HFFc6 (cell line): ENCODE measurements at places on chromosomes 2 and 18. TPM values are rescaled to one million over a fixed set of nuclear protein-coding genes. Genes with fewer than 3 reads are reported as not detected.

DNA sequence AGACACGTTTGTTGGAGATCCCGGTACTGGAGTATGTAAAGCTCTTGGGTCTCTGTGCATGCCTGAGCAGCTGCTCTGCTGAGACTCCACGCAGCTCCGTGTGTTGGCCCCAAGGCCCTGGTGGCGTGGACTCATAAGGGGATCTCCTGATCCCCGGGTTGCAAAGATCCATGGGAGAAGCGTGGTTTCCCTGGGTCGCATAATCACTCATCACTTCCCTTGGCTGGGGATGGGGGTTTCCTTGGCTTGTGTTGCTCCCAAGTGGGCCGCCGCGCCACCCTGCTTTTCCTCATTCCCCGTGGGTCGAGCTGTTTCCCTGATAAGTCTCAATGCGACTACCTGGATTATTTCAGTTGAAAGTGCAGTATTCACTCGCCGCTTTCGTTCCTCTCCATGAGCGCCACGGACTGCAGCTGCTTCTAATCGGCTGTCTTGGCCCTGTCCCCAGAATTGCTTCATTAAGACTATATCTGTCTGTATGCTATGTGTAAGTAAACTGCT is 76.0 kb downstream of the EPC2 start:
- DNase-seq, result no peak
- peaks cover 29% of the 10 kb centered on the region for H3K36me3 ChIP-seq
- peaks cover 2% of the 10 kb centered on the region for H3K27me3 ChIP-seq
- no peak overlapping the region for H3K4me3 ChIP-seq
- H3K27ac ChIP-seq, result no peak overlapping the region

DNA sequence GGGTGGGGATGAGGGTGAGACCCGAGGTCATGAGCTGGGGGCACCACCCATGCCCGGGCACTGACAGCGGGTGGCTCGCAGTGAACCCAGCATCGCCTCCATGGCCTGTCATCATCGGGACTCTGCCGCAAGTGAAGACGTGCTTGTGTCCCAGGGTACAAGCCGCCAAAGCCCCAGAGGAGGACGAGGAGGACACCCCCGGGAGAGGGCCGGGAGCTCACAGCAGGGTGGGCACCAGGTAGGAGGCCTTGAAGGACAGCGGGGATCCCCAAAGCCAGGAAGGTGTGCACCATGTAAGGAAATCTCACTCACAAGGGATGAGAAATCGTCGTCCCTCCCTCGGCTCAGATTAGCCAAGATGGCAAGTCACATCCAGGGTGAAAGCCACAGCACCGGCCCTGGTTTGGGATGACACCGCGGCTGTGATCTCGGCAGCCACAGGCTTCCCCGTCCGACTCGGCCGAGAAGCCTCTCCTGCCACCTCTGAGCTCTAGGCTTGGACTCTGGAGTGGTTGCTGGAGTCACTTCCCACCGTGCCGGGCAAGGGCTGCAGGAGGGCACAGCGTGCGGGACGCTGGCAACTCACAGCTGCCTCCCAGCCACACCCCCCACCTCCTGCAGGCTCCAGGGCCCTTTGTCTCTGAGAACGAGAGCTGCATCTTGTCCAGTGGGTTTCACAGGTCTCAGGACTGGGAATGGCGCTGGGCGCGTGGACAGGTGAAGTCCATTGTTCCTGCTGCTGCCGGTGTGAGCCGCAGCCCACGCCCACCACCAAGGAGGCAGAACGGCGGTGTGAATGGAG is 81.6 kb upstream of the CTDP1 start:
- H3K4me1 ChIP-seq, result no peaks in the 10 kb centered on the region
- H3K27me3 ChIP-seq, result peaks cover 34% of the 10 kb centered on the region
- H3K4me3 ChIP-seq, result no peak overlapping the region

- H3K36me3 ChIP-seq, result peaks cover 10% of the 10 kb centered on the region; the same call in 1 of the 2 replicates
- peaks cover 3% of the 10 kb centered on the region; the same call in 1 of the 2 replicates for H3K27me3 ChIP-seq
- peak overlapping the region; percentile 92 for H3K27ac ChIP-seq
- peak overlapping the region; percentile 74 for H3K4me3 ChIP-seq
These were observed 18.2 kb downstream of the NRP2 start for GRCh38 chr2:205700331-205701132.

The CNGA3 gene
- total RNA-seq, result 0.11 to 0.78 TPM (median 0.52 TPM) in 3 replicates

The DPP10 gene
- total RNA-seq, result not detected in 3 replicates

The POMC gene
- total RNA-seq, result not detected in 3 replicates

GRCh38 chr18:13048061-13048595 is 57.0 kb downstream of the CEP192 start:
- peaks cover 61% of the 10 kb centered on the region for H3K36me3 ChIP-seq
- H3K27ac ChIP-seq, result no peak overlapping the region
- peaks cover 8% of the 10 kb centered on the region for H3K4me1 ChIP-seq
- no peaks in the 10 kb centered on the region for H3K27me3 ChIP-seq
- H3K4me3 ChIP-seq, result no peak overlapping the region

DNA sequence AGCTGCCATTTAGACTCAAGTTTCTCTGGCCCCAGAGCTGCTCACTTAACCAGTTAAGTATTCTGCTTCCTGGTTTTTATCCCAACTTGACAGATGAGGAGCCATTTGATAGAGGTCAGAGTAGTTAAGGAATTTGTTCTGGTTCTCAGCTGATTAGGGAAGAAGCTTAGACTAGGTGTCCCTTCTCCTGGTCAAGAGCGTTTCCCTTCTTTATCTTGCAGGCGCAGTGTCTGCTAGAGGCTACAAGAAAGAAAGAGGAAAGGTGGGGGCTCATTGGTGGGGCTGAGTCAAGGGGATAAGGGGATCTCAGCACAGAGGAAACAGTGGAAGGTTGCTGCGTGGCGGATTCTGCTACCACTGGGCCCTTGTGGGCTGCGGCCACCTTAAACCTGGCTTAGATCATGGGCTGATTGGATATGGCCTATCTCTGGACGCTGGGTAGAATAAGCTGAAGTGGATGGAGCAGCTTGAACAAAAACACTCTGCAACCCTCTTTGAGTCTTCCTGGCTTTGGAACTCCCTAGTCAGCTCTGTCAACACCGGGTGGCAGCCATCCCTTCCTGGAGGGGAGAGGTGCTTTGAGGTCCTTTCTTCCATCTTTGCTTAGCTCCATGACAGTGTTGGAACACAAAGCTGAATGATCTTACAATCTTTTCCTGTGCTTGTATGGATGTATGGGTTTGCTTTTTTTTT is 70.8 kb downstream of the QPCT start:
- DNase-seq, result peak; percentile 28
- no peak overlapping the region for H3K27ac ChIP-seq
- peaks cover 57% of the 10 kb centered on the region for H3K4me1 ChIP-seq
- no peak overlapping the region for H3K4me3 ChIP-seq
- no peaks in the 10 kb centered on the region for H3K36me3 ChIP-seq
- no peaks in the 10 kb centered on the region; the same call in 1 of the 2 replicates for H3K27me3 ChIP-seq

DNA sequence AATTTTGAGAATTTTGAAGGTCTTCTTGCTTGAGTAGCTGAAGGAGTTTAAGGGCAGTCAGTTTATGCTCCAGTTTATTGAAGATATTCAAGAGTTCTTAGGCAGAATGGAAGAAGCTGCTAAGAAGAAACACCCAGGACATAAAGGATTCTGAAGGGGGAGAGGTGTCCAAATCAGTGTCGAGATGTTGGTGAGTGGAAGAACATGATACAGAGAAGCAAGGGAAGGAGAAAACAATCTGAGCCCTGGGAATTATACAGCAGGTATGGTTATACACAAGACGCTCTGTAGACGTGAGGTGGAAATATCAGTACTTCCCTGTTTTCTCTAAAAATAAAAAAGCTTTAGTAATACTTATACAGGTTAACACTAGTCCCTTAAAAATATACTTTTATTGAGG is 60.1 kb downstream of the CLIP4 start:
- H3K27ac ChIP-seq, result no peak overlapping the region
- H3K27me3 ChIP-seq, result peaks cover 1% of the 10 kb centered on the region
- DNase-seq, result no peak

DNA sequence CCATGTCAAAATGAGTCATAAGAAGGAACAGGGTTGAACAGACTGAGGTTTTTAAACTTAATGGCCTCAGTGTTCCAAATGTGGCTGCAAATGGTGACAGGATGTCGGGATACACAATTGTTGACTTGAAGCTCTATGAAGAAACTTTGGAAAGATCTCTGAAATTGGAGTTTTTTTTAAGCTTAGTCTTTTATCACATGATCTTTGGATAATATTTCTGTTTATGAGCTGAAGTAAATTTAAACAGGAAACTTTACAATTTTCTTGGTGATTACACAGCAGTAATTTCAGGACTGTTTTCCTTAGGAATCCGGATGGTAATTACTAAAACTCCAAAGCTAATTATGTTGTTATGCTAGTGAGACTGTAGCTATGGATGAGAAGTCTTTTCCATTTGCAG is 199.1 kb upstream of the NRXN1 start:
- DNase-seq, result no peak
- no peak overlapping the region for H3K4me3 ChIP-seq
- H3K36me3 ChIP-seq, result 0 out of 2 replicates have a peak, but pooled peaks cover 5% of the 10 kb centered on the region

The GAREM1 gene
- total RNA-seq, result 0.07 to 0.31 TPM (median 0.16 TPM) in 3 replicates

- H3K27me3 ChIP-seq, result no peaks in the 10 kb centered on the region
- no peaks in the 10 kb centered on the region for H3K4me1 ChIP-seq
- no peak overlapping the region for H3K4me3 ChIP-seq
- H3K36me3 ChIP-seq, result peaks cover 11% of the 10 kb centered on the region
- no peak for DNase-seq
- H3K27ac ChIP-seq, result no peak overlapping the region
These were observed 47.6 kb upstream of the STON1 start for GRCh38 chr2:48482313-48482712.

DNA sequence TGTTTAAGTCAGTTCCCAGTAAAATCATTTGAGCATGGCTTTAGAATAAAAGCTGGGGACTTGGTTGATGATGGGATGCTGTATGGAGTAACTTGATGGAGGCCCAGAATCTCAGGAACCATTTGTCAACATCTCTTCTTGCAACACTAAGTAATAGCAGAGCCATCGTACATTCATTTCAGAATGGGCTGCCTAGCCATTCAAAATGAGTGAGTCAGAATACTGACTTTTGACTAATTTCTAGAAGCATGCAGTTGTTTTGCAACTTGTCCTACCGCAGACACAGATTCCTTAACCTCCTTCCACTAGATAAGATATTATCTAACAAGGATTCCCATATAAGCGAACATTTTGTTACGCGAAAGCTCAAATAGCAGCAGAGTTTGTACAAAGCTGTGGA is 229.5 kb downstream of the CNTNAP5 start:
- H3K36me3 ChIP-seq, result no peaks in the 10 kb centered on the region
- no peaks in the 10 kb centered on the region for H3K4me1 ChIP-seq
- no peak for DNase-seq

The SRD5A2 gene
- not detected in 3 replicates for total RNA-seq

The FBLN7 gene
- total RNA-seq, result 1.9 to 7.9 TPM (median 2.2 TPM) in 3 replicates

DNA sequence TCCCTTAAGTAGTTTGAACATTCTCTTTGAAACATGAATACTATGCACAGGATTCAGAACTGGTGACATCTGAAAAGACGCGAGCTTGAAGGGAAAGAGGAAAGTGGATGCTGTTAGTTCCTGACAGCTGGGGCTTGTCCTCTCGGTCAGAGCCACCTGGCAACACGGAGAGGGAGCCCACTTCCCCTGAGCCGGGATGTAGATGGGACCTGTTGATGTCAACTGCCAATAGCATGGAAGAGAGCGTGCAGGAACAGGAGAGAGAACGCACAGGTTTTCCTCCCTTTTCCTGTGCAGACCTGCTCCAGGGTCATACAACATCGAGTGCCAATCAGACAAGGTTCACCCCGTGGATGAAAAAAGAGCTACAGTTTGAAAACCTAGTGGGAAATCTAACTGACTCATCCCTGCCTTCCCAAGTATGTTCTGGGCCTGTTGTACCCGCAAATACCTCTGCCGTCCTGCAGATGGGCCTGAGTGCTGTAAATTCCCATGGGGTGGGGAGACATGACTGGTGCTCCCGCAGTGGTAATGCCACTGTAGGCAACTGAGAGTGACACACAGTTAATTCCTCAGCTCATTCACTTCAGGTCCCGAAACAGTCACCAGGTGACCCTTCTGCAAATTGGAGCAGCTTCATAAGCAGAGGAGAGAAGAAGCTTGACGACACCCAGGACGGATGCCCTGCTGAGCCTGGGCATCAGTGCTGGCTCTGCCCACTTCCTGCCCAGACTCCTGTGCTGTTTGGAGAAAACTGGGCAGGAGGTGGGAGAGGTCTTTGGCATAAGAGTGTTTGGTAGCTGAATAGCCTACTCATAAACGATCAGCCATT is 13.9 kb upstream of the MBP start:
- peaks cover 14% of the 10 kb centered on the region for H3K36me3 ChIP-seq
- no peak overlapping the region for H3K4me3 ChIP-seq
- no peak for DNase-seq
- peaks cover 7% of the 10 kb centered on the region for H3K4me1 ChIP-seq
- no peak overlapping the region for H3K27ac ChIP-seq

DNA sequence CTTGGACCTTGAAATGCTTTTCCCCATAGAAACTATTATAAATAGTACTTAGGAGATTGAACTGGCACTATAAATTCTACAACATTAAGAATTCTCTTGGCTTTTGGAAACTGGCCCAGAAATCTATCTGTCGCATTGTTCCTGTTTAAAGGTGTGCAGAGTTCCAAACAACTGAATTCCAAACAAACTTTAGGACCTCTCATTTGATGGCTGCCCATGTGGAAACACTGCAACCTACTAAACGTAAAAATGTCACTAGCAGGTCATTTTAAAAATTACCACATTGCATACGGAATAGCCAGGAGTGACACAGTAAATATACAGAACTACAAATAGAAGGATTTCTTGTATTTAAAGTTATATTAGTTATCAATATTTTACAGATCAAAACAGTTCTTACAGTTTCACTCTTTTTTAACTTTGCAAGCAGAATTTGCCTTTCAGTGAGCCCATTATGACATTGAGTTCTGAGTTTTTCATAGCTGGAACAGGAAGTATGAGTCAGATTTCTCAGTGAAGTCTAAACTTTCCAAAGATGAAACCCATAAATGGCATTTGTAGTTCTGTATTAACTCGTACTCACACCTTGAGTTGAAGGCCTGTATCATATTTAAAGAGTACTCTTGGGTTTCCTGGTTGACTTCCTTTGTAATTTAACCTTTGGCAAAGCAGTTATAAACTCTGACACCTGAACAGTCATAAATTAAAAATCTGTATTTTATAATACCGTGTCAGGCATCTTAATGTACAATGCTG is 142.3 kb upstream of the BOD1L2 start:
- peak overlapping the region; percentile 58 for H3K27ac ChIP-seq
- DNase-seq, result peak; percentile 51
- peaks cover 35% of the 10 kb centered on the region for H3K4me1 ChIP-seq

The MSGN1 gene
- total RNA-seq, result not detected in 3 replicates

The FZD7 gene
- 114 to 139 TPM (median 121 TPM) in 3 replicates for total RNA-seq

GRCh38 chr2:235002198-235003095 is 50.6 kb downstream of the SH3BP4 start:
- peaks cover 51% of the 10 kb centered on the region for H3K4me1 ChIP-seq
- H3K27ac ChIP-seq, result 0 out of 2 replicates have a peak overlapping the region, but pooled peaks have one; percentile 21
- peaks cover 70% of the 10 kb centered on the region for H3K36me3 ChIP-seq

The SPDYA gene
- 0.50 TPM in 1 of 2 replicates, not detected in the other for total RNA-seq

- H3K4me3 ChIP-seq, result no peak overlapping the region
- H3K36me3 ChIP-seq, result no peaks in the 10 kb centered on the region
- no peak overlapping the region for H3K27ac ChIP-seq
- peaks cover 2% of the 10 kb centered on the region for H3K27me3 ChIP-seq
- no peak for DNase-seq
- peaks cover 47% of the 10 kb centered on the region for H3K4me1 ChIP-seq
These were observed 10.8 kb upstream of the YWHAQ start for GRCh38 chr2:9641641-9642040.

The NPC1 gene
- 25.4 to 35.0 TPM (median 26.6 TPM) in 3 replicates for total RNA-seq

The ZBTB7C gene
- not detected in 3 replicates for total RNA-seq
